Osteocyte (in vitro differentiated cells): ENCODE measurements at places on chromosomes 6 and 20. TPM values are rescaled to one million over a fixed set of nuclear protein-coding genes. Genes with fewer than 3 reads are reported as not detected.

GRCh38 chr20:43669332-43669731, 2.4 kb downstream of the MYBL2 start:
- no peak for DNase-seq

DNA sequence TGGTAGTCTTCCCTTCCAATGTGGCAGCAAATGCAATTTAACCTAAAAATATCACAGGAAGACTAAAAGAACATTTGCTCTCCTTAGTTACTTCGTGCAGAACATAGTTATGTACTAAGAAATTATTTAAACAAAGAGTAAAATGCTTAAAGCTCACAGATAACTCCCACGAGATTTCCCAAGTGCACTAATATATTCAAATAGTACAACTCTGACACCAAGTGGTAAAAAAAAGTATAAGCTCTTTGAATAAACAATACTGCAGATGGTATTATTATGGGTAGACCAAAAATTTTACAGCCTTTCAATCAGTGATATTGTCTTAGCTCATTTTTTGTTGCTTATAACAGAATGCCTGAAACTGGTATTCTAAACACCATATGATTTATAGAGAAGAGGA, 52.8 kb upstream of the FILIP1 start:
- DNase-seq, result no peak

DNA sequence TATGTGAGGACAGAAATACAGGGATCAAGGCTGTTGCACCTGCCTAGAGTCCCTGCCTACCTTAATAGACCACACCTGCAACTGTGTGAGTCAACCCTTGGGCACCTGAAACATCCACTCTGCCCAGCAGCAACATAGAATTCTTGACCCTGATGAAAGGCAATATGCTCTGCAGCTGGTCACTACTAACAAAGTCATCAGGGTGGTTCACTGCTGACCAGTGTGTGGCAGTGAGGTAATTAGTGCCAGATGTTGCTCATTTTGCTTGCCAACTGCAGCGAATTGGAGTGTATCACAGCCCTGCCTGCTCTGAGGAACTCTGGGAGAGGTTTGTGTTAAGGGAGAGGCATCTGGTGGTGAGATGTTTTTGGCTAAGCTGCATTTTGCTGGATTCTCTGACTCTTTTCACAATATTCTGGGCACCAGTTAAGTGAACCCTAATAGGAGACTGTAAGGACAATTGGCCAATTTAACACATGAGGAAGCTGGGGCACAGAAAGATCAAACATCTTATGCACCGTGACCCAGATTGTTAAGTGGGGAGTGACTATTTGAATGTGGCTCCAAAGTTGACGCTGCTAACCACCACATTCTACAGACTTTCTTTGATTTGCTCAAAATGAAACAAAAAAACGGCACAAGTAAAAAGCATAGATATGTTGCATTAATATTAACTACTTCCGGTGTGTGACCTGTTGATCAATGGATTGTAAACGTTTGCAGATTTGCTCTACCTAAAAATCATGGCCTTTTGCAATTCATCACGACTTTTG, 61.9 kb upstream of the OPRM1 start:
- DNase-seq, result peak; percentile 84

GRCh38 chr6:42088101-42088591, 37.8 kb downstream of the TAF8 start:
- no peak for DNase-seq

DNA sequence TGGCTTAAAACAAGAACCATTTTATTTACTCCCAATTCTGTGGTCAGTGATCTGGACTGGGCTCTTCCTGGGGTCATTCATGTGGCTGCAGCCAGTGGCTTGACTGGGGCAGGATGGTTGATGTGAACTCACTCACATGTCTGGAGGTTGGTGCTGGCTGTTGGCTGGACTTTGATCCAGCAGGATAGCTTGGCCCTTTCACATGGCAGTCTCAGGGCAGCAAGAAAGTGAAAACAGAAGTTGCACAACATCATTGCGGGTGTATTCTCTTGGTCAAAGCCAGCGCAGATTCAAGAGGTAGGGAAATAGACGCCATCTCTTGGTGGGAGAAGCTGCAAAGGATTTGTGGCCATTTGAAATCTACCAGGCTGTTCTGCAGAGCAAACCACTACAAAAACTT, 77.2 kb downstream of the MDGA1 start:
- DNase-seq, result no peak

DNA sequence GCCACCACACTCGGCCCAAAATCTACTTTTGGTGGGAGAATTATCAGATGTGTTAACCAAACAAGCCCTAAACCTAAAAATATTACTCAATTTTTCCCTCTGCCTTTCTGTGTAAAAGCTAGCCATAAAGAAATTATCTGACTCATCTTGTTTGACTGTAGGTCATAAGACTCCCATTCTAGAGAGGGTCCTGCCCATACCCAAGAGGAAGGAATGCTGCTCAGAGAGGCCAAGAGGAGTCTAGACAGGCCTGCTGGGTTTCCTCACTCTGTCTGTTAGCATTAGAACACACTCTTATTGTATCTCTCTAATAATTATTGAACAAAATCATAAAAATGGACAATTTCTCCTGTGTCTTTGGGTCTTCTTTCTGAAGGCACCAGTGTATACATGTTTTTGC, 26.1 kb downstream of the C6orf141 start:
- no peak for DNase-seq

DNA sequence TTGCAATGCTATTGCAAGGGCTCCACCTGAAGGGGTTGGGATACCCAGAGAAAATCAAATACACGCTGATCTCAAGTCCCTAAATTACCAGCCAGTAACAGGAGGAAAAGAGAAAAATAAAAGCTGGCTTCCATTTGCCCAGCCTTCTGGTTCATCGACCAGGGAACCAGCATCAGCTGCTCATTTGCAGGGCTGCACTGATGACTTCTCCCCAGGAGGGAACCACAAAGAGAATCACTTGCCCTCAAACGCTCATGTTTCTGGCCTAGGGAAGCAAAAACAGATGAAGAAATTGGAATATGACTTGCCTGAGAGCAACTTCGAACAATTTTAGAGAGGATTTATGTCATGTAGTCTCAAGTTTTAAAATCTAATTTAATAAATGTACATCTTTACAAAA, 119.7 kb downstream of the SH3BGRL2 start:
- no peak for DNase-seq

DNA sequence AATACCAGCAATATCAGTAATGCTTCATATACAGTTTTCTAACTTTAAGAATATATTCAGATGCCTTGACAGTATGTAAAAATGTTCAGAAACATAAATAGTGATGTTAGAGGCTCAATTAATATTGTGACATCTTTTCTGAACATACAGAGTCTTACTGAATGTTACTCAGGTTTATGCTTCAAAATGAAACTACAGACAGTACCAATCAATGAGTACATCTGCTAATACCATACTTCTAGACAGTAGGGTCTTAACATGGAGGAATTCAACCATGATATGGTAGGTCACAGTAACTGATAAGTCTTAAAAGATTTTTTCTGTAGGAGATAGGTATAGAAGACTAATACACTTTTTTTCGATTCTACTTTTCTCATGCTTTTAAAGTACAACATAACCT, 8.3 kb downstream of the GCLC start:
- DNase-seq, result no peak

DNA sequence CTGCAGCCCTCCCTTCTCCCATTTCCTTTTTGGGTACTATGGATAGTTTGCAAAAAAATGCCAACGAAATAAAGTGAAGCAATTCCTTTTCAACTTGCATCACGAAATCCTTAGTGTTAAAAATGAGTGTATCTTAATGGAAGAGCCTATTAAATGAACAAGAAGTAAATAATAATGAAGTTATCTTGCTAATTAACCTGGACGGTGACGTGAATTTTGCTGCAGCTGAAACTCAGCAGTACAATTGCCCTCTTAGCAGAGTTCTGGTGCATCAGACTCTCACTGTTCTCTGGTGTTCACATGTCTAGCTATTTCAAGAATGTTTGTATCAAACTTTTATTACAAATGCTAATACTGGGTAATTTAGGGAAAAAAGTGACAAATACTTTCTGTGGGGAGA, 119.7 kb upstream of the HDAC2 start:
- no peak for DNase-seq

- no peak for DNase-seq
Measured at GRCh38 chr20:11252447-11252846, 578.6 kb upstream of the JAG1 start.

- DNase-seq, result peak; percentile 71
Measured at GRCh38 chr6:167575158-167575696, 250.3 kb downstream of the TTLL2 start.

DNA sequence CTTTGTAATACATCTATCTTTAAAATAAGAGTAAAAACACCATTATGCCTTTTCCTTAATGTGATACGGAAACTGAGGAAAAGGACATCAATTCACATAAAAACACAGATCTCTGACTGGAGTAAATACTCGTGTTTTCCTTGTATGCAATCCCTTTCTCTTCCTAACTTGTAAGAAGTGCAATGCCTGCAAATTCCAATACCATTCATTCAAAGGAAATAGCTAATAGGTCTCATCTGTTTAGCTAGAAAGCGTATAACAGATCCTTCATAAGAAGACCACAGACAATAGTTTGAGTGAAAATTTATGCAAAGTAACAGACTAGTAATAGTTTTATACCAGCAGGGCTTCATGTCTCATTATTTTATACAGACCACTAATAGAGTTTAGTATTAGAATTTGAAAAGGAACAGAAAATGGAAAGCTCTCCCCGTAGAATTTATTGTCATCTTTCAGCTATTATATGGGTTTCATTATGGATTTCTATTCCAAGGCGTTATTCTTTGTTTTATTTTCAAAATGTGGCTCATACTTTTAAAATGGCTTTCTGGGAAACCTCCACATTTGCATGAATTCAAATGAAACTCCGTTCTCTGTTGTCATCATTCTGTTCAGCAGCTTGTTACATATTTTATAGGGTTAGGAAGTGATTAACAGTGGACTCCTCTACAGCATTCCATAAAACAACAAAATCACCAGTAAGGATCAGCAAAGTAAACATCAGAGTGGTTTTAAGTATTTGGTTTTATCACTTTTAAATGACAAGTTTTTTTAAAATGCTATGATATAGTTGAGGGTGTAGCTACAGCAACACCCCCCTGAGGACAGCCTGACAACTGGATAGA, 186.7 kb downstream of the BTBD9 start:
- no peak for DNase-seq

GRCh38 chr20:44979090-44979621, 12.8 kb downstream of the STK4 start:
- no peak for DNase-seq

GRCh38 chr6:5532941-5533340, 271.6 kb downstream of the FARS2 start:
- DNase-seq, result no peak

DNA sequence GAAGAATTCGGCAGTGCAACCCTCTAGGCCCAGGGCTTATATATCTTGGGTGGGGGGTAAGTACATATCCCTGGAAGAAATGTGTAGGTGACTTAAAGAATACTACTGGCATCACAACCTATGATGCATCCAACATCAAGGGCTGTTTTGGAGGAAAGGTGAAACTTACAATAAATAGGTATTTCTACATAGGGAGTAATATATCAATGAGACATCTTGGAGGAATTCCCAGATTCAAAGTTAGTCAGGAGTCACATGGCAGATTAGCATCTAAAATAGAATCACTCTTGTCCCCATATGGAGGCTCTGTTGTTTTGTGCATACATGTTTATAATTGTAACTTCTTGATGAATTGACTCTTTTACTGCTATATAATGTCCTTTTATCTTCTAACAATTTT, 375.5 kb downstream of the PAX1 start:
- DNase-seq, result no peak

DNA sequence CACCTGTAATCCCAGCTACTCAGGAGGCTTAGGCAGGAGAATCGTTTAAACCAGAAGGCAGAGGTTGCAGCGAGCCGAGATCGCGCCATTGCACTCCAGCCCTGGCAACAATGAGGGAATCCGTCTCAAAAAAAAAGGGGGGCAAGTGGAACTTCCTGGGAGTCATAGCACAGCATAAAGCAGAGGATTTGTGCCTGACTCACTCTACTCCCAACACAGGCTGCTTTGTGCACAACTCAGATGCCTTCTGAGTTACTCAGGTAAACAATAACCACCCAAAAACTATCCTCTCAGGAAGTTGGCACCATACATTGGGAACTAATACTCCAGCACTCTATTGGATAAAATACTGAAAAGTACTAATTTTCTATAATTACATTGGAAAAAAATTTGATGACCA, 2.5 kb upstream of the TMEM244 start:
- no peak for DNase-seq

GRCh38 chr6:11025130-11025529, 19.0 kb downstream of the ELOVL2 start:
- DNase-seq, result no peak

GRCh38 chr20:11469795-11470435, 447.8 kb upstream of the BTBD3 start:
- DNase-seq, result no peak

DNA sequence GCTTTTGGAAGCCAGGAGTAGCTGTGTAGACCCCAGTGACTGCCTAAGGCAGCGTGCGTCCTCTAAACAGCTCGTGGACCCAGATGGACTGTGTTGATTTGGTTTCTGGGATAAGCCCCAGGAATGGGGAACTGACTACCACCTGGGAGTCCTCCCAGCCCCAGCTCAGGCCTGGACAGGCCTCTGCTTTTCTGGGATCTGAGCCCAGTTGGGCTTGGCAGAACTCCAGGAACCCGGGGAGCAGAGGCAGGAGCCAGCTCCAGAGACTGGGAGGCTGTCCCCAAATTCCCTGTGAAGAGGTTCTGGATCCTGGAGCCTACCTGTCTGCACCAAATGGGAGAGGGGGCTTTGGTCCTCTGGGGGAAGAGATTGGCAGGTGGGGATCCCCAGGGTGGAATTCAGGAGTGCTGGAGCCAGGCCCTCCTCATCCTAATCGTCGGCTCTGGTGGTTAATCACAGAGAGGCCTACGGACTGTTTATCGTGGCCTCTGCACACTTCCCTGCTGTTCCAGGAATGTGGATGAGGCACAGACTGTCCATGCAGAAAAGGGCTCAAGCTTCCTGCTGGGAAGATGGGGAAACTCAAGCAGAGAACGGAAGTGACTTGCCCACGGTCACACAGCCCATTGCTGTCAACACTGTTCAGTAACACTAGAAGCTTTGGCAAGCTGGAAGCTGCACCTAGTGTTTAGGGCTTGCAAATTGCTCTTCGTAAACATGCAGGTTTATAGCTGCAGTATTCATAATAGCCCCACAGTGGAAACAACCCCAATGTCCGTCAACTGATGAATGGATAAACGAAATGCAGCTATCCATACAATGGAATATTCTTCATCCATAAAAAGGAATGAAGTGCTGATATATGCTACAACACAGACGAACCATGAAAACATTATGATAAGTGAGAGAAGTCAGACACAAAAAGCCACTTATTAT, 100.6 kb downstream of the KCNB1 start:
- DNase-seq, result peak; percentile 93

PRR18 gene
- total RNA-seq, result not detected in 2 replicates

MLN gene
- not detected in 2 replicates for total RNA-seq

PI16 gene
- total RNA-seq, result not detected in 2 replicates

DYNLT2 gene
- 1.4 and 3.0 TPM in 2 replicates for total RNA-seq

ZBTB46 gene
- 20.5 and 20.9 TPM in 2 replicates for total RNA-seq

SLC12A5 gene
- total RNA-seq, result 1.7 TPM in 1 of 2 replicates, not detected in the other
